ENCODE measurements at places on chromosomes 1 and 21.

GRCh38 chr1:6260961-6261614, at the start of gene GPR153:
GPR153 (minus strand) TSS chr1:6261098; CDS start chr1:6254905, 6,193 bp downstream.
- no peak for DNase-seq

DNA sequence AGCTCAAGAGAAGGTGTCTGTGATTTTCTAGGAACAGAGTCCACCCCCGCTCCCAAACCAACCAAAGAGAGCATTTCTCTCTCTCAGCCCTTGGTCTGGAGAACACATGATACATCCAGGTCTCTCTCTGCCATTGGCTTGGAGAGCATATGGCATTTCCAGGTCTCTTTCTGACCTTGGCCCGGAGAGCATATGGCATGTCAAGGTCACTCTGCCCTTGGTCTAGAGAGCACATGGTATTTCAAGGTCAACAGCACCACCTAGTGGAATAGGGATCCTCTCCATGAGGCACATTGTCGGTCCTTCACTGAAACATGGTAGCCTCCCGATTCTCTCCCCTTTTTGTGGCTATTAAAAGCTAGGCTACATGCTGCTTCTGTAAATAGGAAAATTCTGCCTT, 437.7 kb upstream of the OLFM3 start:
- DNase-seq, result no peak

DNA sequence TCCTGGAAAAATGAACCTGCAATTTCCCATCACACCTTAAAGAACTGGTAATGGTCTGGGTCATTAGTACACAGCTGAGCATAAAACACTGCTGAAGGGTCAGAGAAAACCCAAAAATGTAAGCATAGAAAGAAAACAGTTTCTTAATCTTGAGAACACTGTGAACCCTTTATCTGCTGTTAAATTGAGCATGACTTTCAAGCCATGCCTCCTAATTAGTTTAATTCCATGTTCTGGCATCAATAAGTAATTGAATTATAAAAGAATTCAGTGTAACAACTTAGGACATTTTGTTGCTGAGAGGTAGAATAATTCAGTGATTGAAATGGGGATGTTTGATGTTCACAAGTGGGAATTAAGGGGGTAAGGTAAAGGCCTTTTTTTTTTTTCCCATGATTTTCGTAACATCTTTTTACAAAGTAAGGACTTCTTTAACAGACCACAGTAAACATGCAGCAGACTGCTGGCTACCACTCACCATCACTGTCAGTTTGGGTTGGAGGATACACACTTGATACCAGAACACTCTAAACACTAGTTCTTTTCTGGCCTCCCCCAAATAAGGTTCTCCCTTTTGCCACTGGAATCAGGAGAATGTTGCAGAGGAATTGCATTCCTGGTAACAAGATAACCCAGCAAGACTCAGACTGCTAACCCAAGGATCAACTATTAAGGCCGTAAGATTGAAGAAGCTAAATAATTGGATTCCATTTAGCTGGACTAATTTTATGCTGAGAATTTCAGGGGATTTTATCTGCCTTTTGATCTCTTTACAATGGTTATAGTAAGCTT, 3.0 kb downstream of the RWDD3 start:
- DNase-seq, result no peak

- DNase-seq, result no peak
Measured at GRCh38 chr1:232568906-232569553, 60.9 kb downstream of the SIPA1L2 start.

DNA sequence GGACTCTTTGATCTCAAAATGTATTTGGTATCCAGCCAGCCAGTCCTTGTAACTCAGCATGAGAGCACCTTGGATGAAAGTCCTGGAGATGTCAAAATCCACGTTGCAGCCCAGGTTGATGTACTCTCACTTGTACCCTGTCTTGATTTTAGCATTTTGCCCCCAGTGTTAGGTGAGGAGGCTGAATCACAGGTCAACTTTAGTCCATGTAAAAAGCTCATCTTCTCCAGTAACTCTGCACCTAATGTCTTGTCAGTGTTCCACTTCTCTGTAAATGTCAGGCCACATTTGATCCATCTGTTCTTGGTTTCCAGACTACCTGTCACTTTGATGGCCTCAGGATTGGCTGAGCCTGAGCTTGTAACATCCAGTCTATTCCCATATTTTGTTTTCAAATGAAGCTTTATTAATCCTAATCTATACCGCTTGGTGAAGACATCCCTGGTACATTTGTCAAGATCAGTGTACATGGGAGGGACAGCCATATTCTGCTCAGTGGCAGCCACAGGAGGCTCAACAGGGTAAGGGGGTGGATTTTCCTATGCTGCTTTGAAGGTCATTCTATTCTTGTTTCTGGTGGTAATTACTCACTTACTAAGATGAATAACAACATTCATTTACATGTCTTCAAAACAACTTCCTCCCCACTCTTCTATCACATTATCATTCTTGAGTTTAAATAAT, 24.1 kb upstream of the FCRL3 start:
- no peak for DNase-seq

- DNase-seq, result no peak
Measured at GRCh38 chr1:64847666-64848065, 102.8 kb downstream of the RAVER2 start.

GRCh38 chr1:99176753-99177152, 87.5 kb upstream of the PLPPR4 start:
- DNase-seq, result no peak

GRCh38 chr1:2645143-2645542, 12.3 kb upstream of the MMEL1 start:
- DNase-seq, result no peak

GRCh38 chr1:156491151-156491949, 9.2 kb downstream of the MEF2D start:
- no peak for DNase-seq
